Foreskin fibroblast (primary cell): ENCODE measurements at places on chromosomes 12 and 14.

- no peak for DNase-seq
Observed at GRCh38 chr14:91281346-91281745, 36.8 kb upstream of the GPR68 start.

- peak; percentile 43 for DNase-seq
Observed at GRCh38 chr12:116200812-116201211, 76.7 kb downstream of the MED13L start.

DNA sequence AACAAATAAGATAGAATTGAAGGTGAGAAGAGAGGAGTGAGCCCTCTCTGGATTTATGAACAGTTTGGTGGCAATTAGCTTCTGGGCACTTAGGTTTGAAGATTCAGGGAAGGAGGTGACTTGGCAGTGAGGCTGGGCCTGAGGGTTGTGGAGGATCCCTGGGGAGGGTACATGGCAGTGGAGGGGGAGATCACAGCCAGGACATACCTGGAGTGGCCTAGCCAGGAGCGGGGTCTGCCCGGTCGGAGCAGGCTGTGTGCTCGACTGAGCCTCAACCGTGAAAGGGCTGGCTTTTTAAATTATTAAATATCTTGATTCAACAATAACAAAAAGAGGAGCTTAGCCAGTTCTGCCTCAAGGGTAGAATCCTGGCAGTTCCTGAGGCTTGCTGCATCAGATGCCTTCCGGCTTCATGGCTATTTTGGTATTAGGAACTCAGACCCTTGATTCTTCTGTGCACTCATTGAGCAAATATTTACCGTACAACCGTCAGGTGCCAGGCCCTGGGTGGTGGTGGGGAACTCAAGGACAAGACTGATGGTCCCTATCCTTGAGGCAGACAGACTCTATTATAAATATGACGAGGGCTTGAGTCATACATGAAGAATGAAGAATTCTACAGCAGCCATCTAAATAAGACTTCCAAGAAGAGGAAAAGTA, 73.4 kb downstream of the SPTB start:
- DNase-seq, result peak; percentile 58

DNA sequence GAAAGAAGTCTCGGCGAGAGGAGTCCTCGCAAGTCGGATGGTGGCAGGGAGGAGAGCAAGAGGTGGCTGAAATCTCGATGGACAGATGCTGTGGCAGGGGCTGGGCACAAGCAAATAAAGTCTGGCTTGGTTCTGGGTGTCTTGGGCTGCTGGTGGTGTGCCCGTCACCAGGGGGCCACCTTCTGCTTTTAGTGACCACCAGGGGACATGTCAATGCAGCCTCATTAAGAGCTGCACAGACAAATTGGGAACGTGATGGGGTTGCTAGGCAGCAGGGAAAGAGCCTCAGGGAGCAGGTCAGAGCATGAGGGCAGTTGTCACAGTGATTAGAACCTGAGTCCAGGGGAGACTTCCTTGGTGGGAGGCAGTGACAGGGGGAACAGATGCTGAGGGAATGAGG, 44.0 kb downstream of the LRRC74A start:
- DNase-seq, result no peak

DNA sequence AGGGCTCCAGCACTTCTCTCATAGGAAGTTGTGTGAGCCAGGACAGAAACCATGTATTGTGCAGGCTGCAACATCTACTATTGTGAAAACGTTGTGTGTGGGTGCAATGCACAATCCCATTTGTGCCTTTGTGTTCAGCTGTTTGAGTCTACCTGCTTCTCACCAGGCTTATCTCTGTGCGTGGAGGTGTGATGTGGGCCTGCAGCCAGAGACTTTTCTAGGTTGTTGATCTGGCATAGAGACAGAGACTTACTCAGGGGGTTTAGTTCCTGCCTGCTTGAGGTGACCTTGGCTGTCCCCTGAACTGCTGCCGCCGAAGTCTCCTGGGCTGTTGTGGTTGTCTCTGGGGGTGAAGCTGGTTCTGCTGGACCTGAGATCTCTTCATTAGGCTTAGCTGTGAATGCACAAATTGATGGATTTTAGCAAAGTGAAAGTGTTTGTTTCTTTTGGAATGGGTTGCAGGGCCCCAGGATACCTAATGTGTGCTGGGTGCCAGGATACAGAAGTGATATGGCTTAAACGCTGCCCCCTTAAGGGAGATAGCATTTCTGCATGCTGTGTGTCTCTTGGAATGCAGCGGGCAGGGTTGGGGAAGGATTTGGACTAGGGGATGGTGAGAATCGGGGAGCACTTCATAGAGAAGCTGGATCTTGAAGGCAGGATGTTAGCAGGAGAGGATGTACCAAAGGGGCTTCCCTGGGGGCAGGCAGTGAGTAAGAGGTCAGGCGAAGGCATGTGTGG, 2.5 kb downstream of the LACRT start:
- DNase-seq, result no peak

- no peak for DNase-seq
Observed at GRCh38 chr12:94648578-94648977, 1.8 kb downstream of the TMCC3 start.
